NCI-H1930 (cell line): ENCODE measurements at places on chromosomes 4 and X.
A peak's percentile ranks its signal among the peaks of the same experiment; 100 is the strongest.

DNA sequence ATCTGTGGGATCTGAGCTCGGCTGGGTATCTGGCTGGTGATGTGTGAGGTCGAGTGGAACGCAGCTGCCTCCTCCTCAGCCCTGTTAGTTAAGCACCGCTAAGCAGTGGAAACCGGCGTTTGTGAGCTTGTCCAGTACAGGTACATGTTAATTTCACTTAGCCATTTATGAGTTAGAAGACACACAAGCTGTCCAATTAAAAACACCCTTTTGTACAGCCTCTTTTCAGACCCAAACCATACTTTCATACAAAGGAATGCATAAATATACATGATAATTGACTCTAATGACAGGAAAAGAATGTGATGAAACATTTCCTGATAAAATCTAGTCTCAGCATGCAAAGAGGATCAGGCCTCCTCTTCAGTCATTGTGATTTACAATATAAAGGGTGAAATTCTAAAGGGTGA is 163.6 kb upstream of the FAT1 start:
- no peak for DNase-seq

GRCh38 chrX:20500171-20500865 is 233.6 kb upstream of the RPS6KA3 start:
- no peak for DNase-seq

DNA sequence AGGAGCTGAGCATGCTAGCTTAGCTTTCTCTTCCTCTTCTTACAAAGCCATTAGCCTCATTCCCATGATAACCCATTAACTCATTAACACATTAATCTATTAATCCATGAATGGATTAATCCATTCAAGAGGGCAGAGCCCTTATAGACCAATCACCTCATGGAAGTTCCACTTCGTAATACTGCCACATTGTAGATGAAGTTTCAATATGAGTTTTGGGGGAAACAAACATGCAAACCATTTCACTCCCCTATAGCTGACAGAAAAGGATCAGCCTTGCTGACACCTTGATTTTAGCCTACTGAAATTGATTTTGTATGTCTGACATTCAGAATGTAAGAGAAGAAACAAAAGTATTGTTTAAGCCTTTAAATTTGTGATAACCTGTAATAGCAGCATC is 251.8 kb upstream of the GALNTL6 start:
- DNase-seq = no peak

DNA sequence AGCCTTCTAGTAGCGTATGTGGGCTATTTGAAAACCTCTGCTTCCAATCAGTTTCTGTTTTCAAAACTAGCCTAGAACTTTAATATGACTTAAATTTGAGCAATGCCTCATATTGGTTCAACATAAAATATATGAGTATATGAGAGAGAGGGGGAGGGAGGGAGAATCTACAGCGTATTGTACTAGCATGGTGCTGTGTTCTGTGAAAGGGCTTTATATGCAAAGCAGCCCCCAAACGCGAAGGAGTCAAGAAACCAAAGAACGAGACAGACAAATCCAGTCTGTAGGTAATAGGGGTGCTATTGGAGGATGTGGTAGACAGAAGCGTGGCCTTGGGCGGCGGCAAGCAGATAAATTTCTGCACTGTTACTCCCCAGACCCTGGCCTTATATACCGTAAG is 784 bp upstream of the ANXA5 start:
- no peak for DNase-seq

- DNase-seq = no peak
Observed at GRCh38 chrX:5388087-5388486, 840.6 kb downstream of the NLGN4X start.

- no peak for DNase-seq
Observed at GRCh38 chr4:189597341-189597740, 343.3 kb upstream of the FRG1 start.

DNA sequence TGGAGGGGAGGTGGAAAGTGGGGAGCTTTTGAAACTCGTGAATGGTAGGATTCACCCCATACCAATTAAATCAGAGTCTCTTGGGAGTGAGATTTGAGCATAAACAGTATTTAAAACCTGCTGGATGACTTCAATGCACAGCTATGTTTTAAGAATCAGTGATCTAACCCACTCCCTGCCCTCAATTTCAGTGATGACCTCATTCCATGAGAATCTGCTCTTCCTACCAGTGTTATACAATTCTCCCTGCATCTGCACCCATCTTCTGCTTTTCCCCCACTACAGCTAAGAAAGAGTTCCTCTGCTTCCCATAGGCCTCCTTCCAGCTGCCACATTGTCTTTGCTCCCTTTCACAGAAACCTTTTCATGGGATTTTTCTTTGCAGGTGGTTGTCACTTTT is 18.3 kb upstream of the H2AZ1 start:
- no peak for DNase-seq

DNA sequence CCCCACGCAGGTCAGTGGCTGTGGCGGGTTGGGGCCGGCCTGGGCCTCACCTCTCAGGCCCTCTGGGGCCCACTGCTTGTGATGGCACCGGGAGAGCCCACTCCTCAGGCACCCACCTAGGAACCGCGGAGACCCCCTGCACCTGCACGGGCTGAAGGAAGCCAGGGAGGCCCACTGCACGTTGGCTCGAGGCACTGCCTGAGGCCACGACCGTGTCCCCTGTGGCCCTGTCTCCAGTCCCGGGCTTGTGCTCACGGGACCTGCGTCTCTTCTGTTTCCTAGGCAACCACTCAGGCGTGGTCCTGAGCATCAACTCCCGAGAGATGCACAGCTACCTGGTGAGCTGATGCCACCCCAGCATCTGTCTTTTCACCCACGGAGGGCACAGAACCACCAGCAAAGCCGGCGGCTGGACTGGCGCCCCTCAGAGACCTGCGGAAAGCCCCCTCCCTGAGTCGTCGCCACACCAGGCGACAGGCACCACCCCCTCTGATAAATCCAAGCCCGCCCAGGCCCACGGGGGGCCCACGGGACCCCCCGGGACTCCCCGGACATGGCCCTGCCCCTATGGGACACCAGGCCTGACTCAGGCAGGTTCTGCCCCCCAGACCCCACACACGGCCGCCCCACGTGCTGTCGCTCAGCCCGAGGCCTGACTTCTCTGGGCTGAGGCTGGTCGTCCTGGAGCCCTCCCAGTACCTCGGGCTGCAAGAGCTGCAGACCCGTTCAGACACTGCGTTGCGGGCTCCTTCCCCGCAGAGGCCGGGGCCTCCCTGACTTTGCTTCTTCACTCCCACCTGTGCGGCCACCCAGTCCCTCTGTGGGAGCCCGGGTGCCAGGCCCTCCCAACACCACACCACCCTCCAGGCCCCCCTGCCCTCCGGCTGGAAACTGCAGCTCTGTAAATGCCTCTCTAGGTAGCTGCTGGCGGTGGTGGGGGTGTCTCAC is 199.5 kb downstream of the AFAP1 start:
- no peak for DNase-seq

DNA sequence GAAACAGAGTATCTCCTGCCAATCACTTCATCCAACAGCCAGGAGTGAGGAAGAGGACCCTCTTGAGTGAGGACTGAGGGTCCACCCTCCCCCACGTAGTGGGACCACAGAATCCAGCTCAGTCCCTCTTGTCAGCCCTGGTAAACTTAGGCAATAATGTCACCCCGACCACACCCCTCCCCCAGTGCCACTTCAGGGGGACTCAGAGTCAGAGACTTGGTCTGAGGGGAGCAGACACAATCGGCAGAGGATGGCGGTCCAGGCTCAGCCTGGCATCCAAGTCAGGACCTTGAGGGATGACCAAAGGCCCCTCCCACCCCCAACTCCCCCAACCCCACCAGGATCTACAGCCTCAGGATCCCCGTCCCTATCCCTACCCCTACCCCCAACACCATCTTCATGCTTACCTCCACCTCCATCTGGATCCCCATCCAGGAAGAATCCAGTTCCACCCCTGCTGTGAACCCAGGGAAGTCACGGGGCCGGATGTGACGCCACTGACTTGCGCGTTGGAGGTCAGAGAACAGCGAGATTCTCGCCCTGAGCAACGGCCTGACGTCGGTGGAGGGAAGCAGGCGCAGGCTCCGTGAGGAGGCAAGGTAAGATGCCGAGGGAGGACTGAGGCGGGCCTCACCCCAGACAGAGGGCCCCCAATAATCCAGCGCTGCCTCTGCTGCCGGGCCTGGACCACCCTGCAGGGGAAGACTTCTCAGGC is at the start of the genes CSAG1 and MAGEA12:
TSS of gene CSAG1 (minus strand) at position 461 of the 715 bp plus-strand sequence. CDS start 1,261 bp downstream, outside the sequence.
TSS of gene MAGEA12 (plus strand) at position 497 of the 715 bp plus-strand sequence. CDS start 2,405 bp downstream, outside the sequence.
- DNase-seq = peak; percentile 73

GRCh38 chr4:89538886-89539285 is 231.3 kb upstream of the GPRIN3 start:
- DNase-seq = no peak

DNA sequence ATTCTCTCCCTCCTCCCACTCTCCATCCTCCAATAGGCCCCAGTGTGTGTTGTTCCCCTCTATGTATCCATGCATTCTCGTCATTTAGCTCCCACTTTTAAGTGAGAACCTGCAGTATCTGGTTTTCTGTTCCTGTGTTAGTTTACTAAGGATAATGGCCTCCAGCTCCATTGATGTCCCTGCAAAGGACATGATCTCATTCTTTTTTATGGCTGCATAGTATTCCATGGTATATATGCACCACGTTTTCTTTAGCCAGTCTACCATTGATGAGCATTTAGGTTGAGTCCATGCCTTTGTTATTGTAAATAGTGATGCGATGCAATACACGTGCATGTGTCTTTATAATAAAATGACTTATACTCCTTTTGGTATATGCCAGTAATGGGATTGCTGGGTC is 100.3 kb upstream of the USP9X start:
- no peak for DNase-seq

GRCh38 chr4:96598465-96598864 is 758.6 kb downstream of the PDHA2 start:
- DNase-seq = no peak

GRCh38 chrX:119942831-119943184 is 743 bp downstream of the NKAP start:
- no peak for DNase-seq

DNA sequence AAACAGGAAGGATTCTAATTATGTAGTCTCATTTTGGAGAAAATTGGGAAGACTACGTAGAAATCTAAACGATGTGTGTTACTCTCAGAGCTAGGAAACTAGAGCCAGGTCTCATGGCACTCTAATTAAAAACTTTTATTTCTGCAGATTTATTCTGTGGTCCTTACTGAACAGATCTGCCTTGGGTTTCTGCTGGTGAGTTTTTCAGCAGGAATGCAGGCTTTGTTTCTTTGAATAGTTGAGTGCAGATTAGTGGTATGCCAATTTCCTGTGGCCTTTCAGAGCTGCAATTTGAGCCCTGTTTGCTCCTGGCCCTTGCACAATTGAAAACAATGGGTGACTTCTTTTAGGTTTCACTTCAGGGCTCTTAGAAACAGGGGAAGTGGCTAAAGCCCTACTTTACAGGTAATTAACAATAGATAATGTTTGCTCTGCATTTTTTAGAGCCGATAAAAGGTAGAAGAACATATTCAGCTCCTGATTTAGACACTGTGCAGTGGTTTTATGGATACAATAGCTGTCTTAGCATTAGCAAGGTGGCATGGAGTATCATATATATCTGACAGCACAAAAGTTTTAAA is 21.8 kb downstream of the SPRY1 start:
- DNase-seq = peak; percentile 33

- DNase-seq = no peak
Observed at GRCh38 chr4:140078366-140078765, 75.6 kb downstream of the MAML3 start.

GRCh38 chr4:128483816-128484215 is 196.2 kb upstream of the PGRMC2 start:
- no peak for DNase-seq

DNA sequence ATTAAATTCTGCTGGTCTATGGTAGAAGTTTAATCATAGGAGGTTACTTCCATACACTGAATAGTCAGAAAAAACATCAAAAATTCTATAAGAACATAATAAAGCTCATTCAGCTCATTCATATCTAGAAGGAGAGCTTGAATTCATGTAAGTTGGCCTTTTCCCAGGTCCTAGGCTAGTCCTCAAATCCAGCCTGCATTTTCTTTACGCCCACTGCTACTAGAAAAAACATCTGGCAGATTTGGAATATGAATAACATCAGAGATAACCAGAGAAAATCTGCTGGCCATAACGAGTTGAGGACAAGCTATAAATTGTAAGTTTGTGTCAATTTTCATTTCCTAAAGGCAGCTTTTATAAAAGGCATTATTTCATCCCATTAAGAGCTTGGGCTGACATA is 95.5 kb downstream of the MXRA5 start:
- no peak for DNase-seq

- no peak for DNase-seq
Observed at GRCh38 chr4:41590591-41590990, 52.6 kb downstream of the LIMCH1 start.

- DNase-seq = no peak
Observed at GRCh38 chrX:147850875-147851274, 60.8 kb upstream of the FMR1 start.

- DNase-seq = no peak
Observed at GRCh38 chrX:18649498-18649951, 22.4 kb downstream of the RS1 start.

- no peak for DNase-seq
Observed at GRCh38 chr4:10732235-10732913, 47.8 kb upstream of the CLNK start.

- no peak for DNase-seq
Observed at GRCh38 chrX:139949703-139950102, 15.6 kb downstream of the CXorf66 start.

DNA sequence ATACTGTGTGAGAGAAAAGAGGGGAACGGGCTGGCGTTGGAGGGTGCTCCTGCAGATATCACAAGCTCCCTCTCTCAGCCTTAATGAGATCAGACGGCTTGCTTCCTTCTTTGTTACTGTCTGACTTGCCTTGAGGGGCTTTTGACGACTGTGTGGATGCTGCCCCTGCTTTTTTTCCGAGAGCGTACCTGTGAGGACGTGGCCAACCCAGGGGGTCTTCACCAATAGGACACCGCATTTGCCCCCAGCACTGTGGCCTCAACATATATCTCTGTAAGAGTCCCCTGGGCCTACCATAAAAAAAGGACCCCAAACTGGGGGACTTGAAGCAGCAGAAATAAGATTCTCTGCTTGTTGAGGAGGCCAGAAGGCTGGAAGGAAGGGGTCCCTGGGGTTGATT is 143.9 kb downstream of the SHOX start:
- no peak for DNase-seq

- DNase-seq = no peak
Observed at GRCh38 chr4:95546221-95546620, 2.6 kb downstream of the UNC5C start.

GRCh38 chr4:114911111-114911510 is 202.3 kb downstream of the NDST4 start:
- no peak for DNase-seq

GRCh38 chrX:9538544-9539045 is 73.7 kb downstream of the TBL1X start:
- no peak for DNase-seq
